ENCODE measurements at places on chromosomes 4 and X.
A peak's percentile ranks its signal among the peaks of the same experiment; 100 is the strongest.

DNA sequence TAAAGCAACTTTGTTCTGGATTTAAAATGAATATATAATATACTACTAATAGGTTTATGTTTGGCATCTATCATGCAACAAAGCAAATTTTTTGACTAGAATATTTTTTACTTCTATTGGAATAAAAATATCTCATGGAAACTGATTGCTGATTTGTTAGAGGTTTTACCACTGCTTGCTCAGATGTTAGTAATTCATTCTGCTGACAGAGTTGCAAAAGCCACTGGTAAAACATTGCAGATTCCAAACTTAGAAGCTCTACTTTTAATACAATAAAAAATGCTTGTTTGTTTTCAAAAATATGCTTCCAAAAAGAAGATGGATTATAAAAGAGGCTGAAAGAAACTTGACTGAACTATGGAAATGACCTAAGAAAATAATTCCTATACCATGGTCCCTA, 795.2 kb downstream of the PCDH18 start:
- DNase-seq = no peak
- no peaks in the 10 kb centered on the region for H3K4me1 ChIP-seq
- H3K27ac ChIP-seq = no peak overlapping the region
- no peak overlapping the region for H3K4me3 ChIP-seq
- no peaks in the 10 kb centered on the region for H3K27me3 ChIP-seq

GRCh38 chrX:51520393-51520792, 24.0 kb upstream of the NUDT11 start:
- no peaks in the 10 kb centered on the region for H3K4me1 ChIP-seq
- H3K4me3 ChIP-seq = no peak overlapping the region
- no peaks in the 10 kb centered on the region for H3K36me3 ChIP-seq
- no peak for DNase-seq
- no peak overlapping the region for H3K27ac ChIP-seq
- no peaks in the 10 kb centered on the region for H3K27me3 ChIP-seq

- H3K36me3 ChIP-seq = no peaks in the 10 kb centered on the region
- H3K4me3 ChIP-seq = no peak overlapping the region
- no peak overlapping the region for H3K27ac ChIP-seq
- no peaks in the 10 kb centered on the region for H3K27me3 ChIP-seq
- DNase-seq = no peak
Measured at GRCh38 chr4:57182132-57182874, 72.1 kb upstream of the IGFBP7 start.

- no peaks in the 10 kb centered on the region for H3K36me3 ChIP-seq
- no peak for DNase-seq
- no peak overlapping the region for H3K4me3 ChIP-seq
- no peaks in the 10 kb centered on the region for H3K4me1 ChIP-seq
- H3K27me3 ChIP-seq = no peaks in the 10 kb centered on the region
- H3K27ac ChIP-seq = no peak overlapping the region
Measured at GRCh38 chr4:139861471-139861870, 195.9 kb downstream of the MGST2 start.

- H3K36me3 ChIP-seq = no peaks in the 10 kb centered on the region
- no peak for DNase-seq
- no peak overlapping the region for H3K4me3 ChIP-seq
Measured at GRCh38 chr4:83926950-83927349, 391.0 kb downstream of the GPAT3 start.

GRCh38 chr4:176864238-176864637, 71.5 kb upstream of the VEGFC start:
- DNase-seq = no peak
- no peak overlapping the region for H3K27ac ChIP-seq
- H3K4me3 ChIP-seq = no peak overlapping the region
- no peaks in the 10 kb centered on the region for H3K27me3 ChIP-seq
- H3K4me1 ChIP-seq = no peaks in the 10 kb centered on the region
- H3K36me3 ChIP-seq = no peaks in the 10 kb centered on the region

DNA sequence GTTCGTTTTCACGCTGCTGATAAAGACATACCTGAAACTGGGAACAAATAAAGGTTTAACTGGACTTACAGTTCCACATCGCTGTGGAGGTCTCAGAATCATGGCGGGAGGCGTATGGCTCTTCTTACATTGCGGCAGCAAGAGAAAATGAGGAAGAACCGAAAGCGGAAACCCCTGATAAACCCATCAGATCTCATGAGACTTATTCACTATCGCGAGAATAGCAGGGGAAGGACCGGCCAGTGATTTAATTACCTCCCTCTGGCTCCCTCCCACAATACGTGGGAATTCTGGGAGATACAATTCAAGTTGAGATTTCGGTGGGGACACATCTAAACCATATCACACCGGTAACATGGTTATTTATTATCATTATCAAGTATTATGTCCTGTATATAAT, 2204.5 kb downstream of the ARAP2 start:
- no peaks in the 10 kb centered on the region for H3K4me1 ChIP-seq
- no peak overlapping the region for H3K27ac ChIP-seq
- DNase-seq = no peak

GRCh38 chr4:58636381-58636780, 1526.2 kb upstream of the IGFBP7 start:
- H3K27me3 ChIP-seq = no peaks in the 10 kb centered on the region
- H3K27ac ChIP-seq = no peak overlapping the region
- H3K4me1 ChIP-seq = no peaks in the 10 kb centered on the region
- H3K4me3 ChIP-seq = no peak overlapping the region

GRCh38 chrX:12013211-12013618, 125.1 kb upstream of the FRMPD4 start:
- H3K4me3 ChIP-seq = no peak overlapping the region
- no peak for DNase-seq

- peak overlapping the region; percentile 71 for H3K27ac ChIP-seq
- H3K4me3 ChIP-seq = peak overlapping the region; percentile 64
- H3K4me1 ChIP-seq = peaks cover 19% of the 10 kb centered on the region
- peak; percentile 3 for DNase-seq
- H3K27me3 ChIP-seq = no peaks in the 10 kb centered on the region
- no peaks in the 10 kb centered on the region for H3K36me3 ChIP-seq
Measured at GRCh38 chr4:16227462-16227868, 1.2 kb upstream of the TAPT1 start.

DNA sequence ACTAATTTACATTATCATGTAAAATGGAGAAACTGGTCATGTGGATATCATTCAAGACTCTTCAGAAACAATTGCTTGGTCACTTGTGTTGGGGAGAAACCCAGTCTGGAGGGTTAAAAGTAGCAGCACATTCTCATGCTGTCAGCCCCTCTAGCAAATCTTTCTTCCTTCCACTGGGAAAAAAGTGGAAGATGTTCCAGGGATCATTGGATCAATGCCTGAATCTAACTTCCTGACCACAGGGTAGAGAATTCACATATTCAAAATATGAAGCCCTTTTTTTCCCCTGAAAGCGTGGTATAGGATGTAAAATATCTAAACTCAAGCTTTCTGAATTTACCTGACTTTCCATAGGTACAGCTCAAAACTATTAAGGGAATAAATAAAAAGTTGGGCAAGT, 98.0 kb downstream of the CXCL13 start:
- H3K36me3 ChIP-seq = no peaks in the 10 kb centered on the region
- no peaks in the 10 kb centered on the region for H3K27me3 ChIP-seq
- no peak overlapping the region for H3K27ac ChIP-seq
- no peak overlapping the region for H3K4me3 ChIP-seq

- H3K36me3 ChIP-seq = no peaks in the 10 kb centered on the region
- peak; percentile 56 for DNase-seq
- H3K27me3 ChIP-seq = no peaks in the 10 kb centered on the region
- H3K4me1 ChIP-seq = peaks cover 15% of the 10 kb centered on the region
Measured at GRCh38 chrX:111098874-111099273, 2.9 kb downstream of the PAK3 start.

- no peaks in the 10 kb centered on the region for H3K36me3 ChIP-seq
- H3K27ac ChIP-seq = no peak overlapping the region
- no peak overlapping the region for H3K4me3 ChIP-seq
- DNase-seq = no peak
- no peaks in the 10 kb centered on the region for H3K4me1 ChIP-seq
- H3K27me3 ChIP-seq = no peaks in the 10 kb centered on the region
Measured at GRCh38 chr4:43112139-43112538, 219.6 kb downstream of the GRXCR1 start.

DNA sequence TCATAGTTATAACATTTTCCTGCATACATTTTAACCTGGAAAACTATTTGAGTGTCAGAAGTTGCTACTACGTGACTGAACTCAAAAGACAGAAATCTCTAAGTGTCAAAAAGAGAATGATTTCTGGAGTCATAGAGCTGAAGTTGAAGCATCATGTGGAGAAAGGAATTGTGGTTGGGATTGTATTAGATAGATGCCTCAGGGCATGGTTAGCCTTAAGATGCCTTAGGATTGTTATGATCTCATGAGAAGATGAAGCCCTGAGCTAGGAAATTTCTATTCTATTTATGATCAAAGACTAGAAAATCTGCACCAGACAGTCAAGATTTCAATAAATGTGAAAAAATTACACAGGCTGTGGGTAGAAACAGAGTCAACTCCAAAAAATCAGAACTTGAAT, 20.2 kb downstream of the EPGN start:
- no peak overlapping the region for H3K27ac ChIP-seq
- no peak for DNase-seq
- no peaks in the 10 kb centered on the region for H3K36me3 ChIP-seq
- H3K4me3 ChIP-seq = no peak overlapping the region

DNA sequence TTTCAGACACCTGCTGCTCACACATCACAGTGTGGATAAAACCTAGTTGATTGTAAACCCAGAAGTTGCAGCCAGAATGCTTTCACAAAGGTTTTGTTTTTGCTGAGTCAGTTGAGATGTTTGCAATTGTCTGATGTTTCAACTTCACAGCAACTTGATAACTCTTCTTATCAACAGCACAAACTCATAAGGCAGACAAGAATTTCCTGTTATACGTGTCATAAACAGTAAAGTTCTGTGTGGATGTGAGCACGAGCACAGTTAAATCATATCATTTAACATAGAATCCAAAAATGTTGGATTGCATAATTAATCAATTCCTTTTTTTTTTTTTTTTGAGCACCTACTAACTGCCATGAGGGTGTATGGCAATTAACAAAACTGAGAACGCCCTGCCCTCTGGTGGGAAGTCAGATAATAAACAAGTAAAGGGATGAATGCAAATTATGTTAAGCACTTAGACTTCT, 512.2 kb downstream of the PDHA2 start:
- no peak for DNase-seq
- no peaks in the 10 kb centered on the region for H3K4me1 ChIP-seq
- no peaks in the 10 kb centered on the region for H3K36me3 ChIP-seq
- no peak overlapping the region for H3K27ac ChIP-seq

DNA sequence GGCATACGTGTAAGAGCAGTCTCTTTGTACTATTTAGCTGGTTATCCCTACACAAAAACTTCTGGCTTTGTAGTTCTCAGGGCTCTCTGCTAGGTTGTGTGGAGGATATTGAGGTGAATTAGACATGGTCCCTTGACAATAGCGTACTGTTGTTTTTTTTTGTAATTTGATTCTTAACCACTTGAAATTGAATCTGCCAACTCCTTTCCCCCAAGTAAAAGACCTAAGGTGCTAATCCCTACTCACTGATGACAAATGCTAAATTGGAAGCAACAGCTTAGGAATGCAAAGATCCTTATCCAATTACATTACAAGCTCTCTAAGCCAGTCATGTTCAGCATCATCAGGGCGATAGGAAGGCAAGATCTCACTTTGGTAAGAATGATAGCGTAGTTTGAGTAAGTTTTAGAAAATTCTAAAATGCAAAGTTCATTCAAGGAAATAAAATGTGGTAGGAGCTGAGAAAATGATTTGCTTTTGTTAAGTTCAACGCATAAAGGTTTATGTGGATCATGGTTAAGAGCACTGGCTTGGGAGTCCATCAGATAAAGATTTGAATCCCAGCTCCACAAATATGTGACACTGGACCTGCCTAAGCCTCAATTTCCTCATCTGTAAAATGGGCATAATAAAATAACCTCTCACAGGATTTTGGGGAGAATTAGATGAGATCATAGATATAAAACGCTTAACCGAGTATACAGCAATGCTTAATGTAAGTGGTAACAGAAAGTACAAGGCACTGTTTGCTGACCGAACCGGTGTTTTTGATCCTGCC, 39.3 kb downstream of the DOCK11 start:
- no peaks in the 10 kb centered on the region for H3K27me3 ChIP-seq
- H3K4me3 ChIP-seq = no peak overlapping the region
- H3K36me3 ChIP-seq = no peaks in the 10 kb centered on the region
- H3K27ac ChIP-seq = no peak overlapping the region
- peaks cover 39% of the 10 kb centered on the region for H3K4me1 ChIP-seq

DNA sequence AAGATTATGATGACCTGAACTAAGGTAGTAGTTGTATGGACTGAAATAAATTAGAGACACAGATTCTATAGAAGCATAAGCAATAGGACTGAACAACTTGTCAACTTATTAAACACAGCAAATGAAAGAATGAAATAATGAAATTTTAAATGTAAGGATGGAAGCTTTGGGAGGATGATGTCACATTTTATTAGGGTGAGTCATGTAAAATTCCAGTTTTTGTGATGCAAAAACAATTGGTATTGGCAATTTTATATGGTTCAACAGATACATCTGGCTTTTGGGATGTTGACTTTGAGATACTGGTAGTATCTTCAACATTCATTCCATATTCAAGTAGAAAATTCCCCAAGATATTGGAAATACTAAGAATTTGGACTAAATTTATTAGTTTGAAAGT, 72.7 kb upstream of the IL15 start:
- no peaks in the 10 kb centered on the region for H3K27me3 ChIP-seq
- H3K4me1 ChIP-seq = no peaks in the 10 kb centered on the region
- no peak overlapping the region for H3K27ac ChIP-seq

GRCh38 chr4:94390804-94391410, 48.3 kb upstream of the HPGDS start:
- no peaks in the 10 kb centered on the region for H3K4me1 ChIP-seq
- no peak overlapping the region for H3K4me3 ChIP-seq
- H3K36me3 ChIP-seq = no peaks in the 10 kb centered on the region
- no peak for DNase-seq
- no peak overlapping the region for H3K27ac ChIP-seq
- no peaks in the 10 kb centered on the region for H3K27me3 ChIP-seq

DNA sequence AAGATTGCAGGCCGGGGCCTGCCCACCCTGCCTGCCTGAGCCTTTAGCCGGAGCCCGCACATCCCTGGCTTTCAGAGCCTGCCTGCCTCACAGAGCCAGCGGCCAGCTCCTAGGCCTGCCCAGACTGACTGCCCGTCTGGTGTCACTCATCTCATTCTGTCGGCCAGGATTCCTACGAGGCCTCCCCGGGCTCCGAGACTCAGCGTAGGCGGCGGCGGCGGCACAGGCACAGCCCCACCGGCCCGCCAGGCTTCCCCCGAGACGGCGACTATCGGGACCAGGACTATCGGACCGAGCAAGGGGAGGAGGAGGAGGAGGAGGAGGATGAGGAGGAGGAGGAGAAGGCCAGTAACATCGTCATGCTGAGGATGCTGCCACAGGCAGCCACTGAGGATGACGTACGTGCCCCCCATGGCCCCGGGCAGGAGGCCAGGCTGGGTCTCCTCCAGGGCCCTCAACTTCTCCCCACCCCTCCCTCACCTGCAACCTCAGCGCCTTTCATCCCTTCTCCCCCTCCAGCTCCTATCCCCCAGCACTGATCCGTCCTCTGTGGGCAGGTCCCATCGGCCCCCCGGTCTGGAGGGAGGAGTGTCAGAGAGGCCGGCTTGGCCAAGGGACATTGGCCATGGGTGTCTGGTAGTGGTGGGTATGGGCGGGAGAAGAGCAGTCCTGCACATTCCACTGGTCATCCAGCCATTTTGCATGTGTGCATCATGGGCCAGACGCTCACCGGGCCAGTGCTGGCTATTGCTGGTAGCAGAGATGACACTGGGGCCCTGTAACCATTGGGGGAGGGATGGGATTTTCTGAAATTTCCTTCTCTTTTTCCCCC, 22.6 kb upstream of the UBA1 start:
- DNase-seq = no peak
- H3K27me3 ChIP-seq = no peaks in the 10 kb centered on the region
- no peaks in the 10 kb centered on the region for H3K4me1 ChIP-seq
- no peak overlapping the region for H3K4me3 ChIP-seq
- peaks cover 64% of the 10 kb centered on the region for H3K36me3 ChIP-seq

GRCh38 chrX:134718966-134719317, 60.7 kb upstream of the PLAC1 start:
- no peak overlapping the region for H3K4me3 ChIP-seq
